Renal cortex interstitium (tissue), 15 donors: ENCODE measurements at places on chromosomes 6 and 20.

DNA sequence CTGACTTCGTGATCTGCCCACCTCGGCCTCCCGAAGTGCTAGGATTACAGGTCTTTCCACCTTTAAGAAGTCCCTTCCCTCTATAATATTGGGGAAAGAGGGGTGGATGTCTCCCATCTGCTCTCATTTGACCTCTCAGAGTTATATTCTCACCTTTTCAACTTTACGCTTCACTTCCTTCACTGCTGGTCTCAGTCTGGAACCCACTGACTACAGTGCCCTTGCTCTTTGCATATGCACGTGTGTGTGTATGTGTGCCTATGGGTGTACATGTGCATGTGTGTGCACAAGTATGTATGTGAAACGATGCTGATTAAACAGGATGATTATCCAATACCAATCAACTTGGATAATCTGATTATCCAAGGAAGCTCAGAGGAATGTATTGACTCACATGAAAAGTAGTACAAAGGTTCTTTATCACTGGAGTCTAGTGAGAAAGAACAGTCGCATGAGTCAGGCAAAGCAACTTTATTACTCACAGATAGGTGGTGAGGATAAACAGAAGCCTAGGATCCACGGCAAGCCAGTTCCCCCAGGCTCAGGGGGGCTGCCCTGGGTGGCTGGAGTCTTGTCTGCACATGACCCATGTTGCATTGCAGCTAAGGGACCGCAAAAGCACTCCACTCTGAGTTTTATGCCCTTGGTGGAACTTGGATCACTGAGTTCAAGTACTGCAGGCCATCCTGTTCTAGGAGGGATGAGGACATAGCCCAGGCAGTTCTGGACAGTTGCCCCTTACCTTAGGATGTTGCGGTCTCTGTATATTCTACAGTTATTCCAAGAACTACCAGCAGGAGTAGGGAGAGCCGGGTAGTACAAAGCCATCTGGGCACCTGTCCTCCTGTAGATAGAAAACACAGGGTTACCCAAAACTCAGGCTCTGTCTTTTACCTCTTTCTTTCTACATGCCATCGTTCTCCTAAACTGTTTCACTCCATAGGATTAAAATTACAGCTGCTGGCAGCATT, 50.9 kb downstream of the SNRNP48 start:
- DNase-seq = no peak

GRCh38 chr6:83311231-83311630, 118.1 kb downstream of the RWDD2A start:
- no peak for DNase-seq

DNA sequence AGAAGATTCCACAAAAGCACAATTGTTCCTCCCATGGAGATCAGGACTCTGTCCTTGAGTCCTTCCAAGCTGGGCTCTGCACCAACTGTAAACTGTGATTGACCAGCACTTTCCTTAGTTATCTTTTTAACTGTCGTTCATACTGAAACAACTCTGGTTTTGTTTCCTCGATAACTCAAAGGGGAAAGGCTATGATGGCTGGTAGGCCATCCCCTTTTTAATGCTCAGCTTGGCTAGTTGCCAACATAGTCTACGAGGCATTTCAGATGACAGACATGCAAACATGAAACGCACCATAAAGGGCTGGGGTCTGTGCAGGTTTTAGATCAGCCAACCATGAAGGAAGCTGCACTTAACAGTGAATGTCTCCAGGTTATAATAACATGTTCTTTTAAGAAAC, 497.1 kb upstream of the ARID1B start:
- no peak for DNase-seq

DNA sequence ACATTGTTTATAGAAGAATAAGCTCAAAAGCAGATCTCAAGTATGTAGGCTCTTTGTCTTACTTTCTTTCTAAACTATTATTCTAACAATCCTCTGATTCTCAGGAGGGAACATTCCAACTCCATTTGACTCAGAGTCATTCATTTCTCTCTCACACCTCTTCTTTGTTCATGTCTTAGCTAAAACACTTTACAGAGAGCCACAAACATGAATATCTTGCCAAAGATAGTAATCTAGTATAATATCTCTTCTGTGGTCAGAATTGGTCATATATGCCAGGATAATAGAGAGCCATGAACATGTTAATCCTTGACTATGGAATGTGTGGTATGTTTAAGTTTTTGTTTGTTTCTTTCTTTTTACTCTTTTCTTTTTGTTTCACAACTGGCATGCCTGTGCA, 456.0 kb upstream of the PTCHD4 start:
- no peak for DNase-seq

- DNase-seq = no peak
Observed at GRCh38 chr6:5749016-5749650, 257.6 kb downstream of the NRN1 start.

- DNase-seq = no peak
Observed at GRCh38 chr6:98824902-98825599, 9.3 kb upstream of the POU3F2 start.

DNA sequence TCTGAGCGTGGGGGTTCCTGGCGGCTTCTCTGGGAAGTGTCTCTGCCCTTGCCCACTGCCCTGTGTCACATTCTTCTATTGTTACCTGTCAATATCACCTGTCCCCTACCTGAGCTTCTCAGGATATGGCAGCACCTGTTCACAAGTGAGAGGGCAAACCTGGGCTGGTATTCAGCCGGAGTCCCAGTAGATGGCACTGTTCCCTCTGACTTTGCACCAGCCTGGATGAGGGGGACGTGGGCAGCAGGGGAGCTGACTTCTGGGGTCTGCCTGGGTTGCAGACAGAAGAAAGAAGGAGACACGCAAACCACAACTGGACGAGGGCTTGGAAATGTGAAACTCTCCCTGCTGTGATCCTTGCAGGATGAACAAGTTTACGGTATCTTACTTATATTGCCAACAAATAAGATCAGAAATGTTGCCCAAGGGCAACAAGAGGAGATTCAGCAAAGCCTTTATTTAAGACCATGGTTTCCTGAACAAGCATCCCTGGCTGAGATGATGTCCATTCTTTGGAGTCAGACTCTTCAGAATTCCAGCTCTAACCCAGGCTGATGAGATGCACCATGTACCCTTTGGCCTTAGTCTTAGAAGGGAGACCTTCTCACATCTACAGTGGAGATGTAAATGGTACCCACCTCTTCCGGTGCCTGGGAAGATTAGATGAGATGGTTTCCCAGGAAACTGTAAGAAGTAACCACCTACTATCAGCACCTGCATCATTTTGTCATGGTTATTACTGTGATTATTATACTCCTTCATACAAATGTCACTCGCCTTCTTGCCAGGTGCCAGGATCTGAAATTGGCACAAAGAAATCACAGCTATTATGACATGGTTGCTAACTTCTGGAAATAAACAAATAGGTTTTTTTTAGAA, 400.0 kb upstream of the CDH4 start:
- DNase-seq = no peak

GRCh38 chr20:38229376-38230252, 30.9 kb downstream of the KIAA1755 start:
- DNase-seq = no peak
